ENCODE measurements at places on chromosomes 12 and 14.

- DNase-seq, result no peak
Observed at GRCh38 chr12:8681129-8681884, 16.5 kb upstream of the RIMKLB start.

DNA sequence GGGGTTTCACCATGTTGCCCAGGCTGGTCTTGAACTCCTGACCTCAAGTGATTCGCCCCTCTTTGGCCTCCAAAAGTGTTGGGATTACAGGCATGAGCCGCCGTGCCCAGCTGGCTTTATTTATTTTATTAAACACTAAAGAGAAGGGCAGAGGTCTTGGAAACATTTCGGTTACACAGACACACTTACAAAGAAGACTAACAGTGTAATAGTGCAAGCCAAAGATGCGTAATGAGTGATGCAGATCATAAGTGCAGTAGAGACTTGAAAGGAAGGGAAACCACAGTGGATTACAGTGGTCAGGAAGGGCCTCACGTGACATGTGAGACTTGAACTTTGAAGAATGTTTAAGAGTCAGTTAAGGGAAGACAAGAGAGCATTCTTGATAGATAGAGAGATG lies 33.9 kb upstream of the CDK17 start:
- peak; percentile 46 for DNase-seq

GRCh38 chr12:57227315-57228115 lies 2.0 kb upstream of the SHMT2 start:
- DNase-seq, result no peak

- no peak for DNase-seq
Observed at GRCh38 chr12:100789146-100789545, 5.4 kb upstream of the ANO4 start.

DNA sequence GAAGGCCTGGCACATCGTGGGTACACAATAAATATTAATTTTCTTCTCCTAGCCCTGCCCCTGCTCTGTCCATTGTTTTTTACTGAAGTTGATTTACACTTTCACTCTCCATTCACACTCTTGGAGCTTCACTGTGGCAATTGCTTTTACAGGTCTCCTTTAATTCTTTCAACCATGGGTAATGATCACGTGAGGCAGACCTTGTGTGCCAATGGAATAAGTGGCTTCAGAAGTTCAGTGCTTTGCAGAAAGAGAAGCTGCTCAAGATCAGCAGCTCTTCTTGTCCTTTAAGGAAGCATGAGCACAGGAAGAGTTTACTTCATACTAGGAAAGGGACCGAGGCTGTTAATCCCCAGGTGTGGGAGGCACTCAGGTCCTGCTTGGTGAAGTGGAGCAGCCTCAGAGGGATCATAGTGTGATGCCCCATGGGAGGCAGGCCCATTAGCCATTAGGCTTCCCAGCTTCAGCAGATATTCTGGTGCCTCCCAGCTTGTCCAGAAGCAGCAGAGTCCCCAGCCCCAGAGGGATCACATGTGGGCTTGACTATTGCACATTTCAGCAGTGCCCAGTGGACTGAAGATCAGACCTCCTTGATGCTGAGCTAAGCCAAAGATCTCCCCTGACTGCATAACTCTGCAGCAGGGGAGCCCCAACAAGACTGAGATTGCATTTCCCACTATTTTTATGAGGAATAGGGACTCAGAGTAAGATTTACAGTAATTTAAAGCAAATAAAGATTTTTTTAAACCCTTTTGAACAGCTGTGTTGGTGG lies 5.0 kb upstream of the SLC35F4 start:
- DNase-seq, result no peak

- DNase-seq, result no peak
Observed at GRCh38 chr14:101105045-101105444, 201.5 kb upstream of the RTL1 start.

DNA sequence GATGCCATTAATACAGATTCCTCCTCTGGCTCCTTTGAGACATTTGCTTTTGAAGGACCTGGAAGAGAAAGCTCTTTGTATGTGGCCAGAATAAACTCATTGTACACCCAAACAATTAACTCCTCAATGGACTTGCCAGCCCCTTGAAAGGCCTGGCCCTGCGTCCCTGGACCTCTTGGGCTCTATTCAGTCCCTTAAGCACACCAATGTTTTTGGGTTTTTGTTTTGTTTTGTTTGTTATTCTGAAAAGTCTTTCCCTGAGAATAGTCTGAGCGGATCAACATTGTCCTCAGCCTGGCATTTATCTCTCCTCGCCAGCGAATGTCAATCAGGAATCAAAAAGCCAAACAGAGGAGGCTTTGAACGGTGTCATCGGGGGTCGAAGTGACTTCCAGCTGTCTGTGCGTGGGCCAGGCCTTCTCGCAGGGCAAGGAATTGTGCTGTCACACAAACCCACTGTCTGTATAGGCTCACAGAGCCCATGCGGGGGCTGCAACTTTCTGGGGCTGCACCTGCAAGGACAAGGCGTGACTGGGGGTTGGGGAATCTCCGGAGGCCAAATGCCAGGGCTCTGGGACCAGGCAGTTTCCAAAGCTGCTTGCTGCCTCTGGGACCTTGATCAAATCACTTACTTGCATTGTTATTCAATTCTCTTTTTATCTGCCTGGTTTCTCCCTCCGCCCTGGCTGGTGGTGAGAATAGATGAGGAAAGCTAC lies 108.3 kb downstream of the SMOC1 start:
- no peak for DNase-seq

DNA sequence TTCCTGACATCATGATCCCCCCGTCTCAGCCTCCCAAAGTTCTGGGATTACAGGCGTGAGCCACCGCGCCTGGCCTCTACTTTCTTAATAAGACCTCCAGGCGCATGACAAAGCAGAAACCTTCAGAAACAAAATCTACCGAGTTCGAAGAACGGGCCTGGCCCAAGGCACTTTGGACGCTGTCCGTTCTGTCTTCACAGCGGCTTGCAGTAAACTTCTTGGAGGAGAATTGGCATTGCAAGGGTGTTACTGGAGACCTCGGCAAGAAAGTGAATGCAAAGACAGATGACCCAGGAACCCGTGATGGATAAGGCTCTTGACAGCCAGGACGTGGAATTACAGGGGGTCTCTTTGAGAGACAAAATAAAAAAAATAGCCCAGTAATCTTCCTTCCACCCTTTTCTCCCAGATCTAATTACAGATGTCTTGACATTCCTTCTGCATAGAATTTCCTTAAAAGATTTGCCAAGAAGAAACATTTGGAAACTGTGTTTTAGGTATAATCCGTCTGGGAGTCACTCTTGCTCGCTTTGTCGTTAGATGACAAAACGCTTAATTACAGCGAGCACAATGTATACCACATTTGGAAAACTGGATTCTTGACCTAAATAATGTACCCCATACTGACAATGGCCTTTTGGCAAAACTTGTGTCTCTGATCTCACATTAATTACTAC lies 83.2 kb upstream of the TBX3 start:
- DNase-seq, result no peak

DNA sequence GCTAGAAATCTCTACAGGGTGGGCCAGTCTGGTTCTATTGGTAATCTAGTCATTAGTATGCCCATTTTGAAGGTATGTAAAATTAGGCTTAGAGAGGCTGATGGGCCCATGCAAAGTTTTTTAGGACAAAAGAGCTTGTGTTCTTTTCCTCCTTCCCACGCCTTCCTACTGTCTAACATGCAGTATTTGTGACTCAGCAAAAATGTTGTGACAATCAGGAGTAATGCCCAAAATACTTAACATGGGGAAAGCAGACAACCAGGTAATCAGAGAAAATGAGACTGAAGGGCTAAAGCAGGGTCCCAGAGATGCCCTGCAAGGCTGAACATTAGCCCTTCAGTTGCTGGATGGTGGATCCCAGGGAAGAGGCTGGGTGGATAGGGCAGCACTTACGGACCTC lies 437.9 kb downstream of the BCL11B start:
- DNase-seq, result no peak

GRCh38 chr12:116380108-116380507 lies 102.6 kb upstream of the MED13L start:
- no peak for DNase-seq

GRCh38 chr12:103626498-103626897 lies 39.4 kb downstream of the STAB2 start:
- DNase-seq, result no peak

GRCh38 chr14:33454707-33455106 lies 496.2 kb downstream of the EGLN3 start:
- DNase-seq, result no peak

DNA sequence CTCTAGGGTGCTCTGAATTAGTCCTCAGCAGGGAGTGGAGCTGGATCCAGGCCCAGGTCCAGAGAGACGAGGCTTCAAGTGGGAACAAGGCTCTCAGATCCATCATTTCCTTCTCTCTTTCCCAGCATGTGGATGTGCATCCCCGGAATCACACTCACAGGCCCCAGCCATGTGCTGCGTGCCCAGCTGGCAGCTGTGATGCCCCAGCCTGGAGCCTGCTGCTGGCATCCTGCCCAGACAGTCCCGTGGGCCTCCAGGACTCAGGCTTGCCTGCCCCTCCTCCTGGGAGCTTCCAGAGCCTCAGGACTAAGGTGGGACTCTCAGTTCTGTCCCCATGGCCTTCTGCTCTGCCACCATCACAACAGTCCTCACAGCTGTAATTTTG lies 6.2 kb upstream of the KRT84 start:
- no peak for DNase-seq

GRCh38 chr14:68088451-68088854 lies 268.9 kb downstream of the RAD51B start:
- no peak for DNase-seq

DNA sequence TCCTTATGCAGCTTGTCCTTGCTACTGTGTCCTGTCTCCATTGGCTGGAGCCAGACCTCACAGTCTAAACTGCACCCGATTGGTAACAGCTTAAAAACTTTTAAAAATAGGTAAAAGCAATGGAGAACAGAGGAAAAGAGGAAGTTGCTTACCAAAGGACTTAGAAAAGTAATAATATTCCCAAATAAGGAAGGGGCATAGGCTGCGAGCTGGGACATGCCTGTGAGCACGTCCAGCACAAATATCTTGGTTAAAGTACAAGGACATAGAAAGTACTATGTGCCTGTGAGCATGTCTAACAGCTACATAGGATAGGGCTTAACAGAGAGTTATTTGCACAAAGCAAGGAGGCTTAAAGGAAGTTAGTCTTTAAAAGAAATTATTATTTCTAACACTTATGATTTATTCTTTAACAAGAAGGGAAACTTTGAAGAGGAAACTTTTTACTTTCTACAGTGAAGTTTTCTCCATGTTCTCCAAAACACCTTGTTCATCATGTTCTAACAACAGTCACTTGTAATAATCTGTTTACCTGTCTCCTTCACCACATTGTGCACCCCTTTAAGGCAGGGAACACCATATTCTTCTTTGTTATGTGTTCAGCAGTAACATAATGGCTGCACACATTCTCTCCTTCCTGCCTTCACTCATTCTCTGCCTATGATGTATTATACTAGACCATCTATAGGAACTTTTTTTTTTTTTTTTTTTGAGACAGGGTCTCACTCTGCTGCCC lies 9.8 kb upstream of the UBE2N start:
- no peak for DNase-seq

DNA sequence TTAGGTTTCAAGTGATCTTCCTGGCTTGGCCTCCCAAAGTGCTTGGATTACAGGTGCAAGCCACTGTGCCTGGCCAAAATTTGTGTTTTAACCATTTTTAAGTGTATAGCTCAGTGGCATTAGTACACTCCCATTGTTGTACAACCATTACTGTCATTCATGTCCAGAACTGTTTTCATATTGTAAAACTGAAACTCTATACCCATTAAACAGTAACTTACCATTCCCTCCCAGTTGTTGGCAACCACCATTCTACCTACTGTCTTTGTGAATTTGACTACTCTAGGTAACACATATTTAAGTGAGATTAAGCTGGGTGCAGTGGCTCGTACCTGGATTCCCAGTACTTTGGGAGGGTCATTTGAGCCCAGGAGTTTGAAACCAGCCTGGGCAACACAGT lies 67.3 kb upstream of the KCNH3 start:
- no peak for DNase-seq

DNA sequence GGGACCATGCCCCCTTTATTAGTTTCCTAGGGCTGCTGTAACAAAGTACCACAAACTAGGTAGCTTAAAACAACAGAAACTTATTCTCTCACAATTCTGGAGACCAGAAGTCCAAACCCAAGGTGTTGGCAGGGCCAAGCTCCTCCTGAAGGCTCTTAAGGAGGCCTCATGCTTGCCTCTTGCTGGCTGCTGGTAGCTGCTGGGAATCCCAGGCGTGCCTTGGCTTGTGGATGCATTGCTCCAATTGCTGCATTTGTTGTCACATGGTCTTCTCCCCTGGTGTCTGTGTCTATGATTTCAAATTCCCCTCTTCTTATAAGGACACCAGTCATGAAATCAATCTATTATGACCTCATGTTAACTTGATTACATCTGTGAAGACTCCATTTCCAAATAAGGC lies 11.2 kb downstream of the SLC17A8 start:
- DNase-seq, result no peak

DNA sequence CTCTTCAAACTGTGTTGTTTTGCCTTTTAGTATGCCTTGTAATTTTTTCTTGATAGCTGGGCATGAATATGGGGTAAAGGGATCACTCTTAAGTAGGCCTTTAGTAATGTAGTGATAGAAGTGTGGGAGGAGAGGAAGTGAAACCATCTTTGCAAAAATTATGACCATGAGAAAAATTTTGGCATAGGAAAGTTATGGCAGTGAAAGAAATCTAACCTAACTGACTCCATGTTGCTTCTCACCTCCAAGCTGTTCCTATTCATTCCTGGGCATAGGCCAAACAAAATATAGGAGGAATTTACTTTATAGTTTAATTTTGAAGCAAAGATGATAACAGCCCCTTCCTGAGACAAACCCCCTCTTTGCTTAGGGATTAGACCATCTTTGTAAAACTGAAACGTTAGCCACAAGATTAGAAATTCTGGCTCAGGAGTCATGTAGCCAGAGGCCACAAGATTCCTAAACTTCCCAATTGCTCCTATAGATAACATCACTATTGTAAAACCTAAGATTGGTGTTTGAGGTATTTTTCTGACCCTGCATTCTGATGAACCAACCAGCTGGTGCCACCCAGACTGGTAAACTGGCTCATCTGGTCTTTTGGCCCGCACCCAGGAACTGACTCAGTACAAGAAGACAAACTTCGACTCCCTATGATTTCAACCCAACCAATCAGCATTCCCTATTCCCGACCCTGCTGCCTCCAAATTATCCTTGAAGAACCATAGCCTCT lies 45.8 kb downstream of the CRADD start:
- no peak for DNase-seq

- DNase-seq, result peak; percentile 5
Observed at GRCh38 chr14:52043690-52044089, 25.2 kb downstream of the NID2 start.

GRCh38 chr14:94372021-94372605 lies 16.3 kb downstream of the SERPINA1 start:
- no peak for DNase-seq

GRCh38 chr14:83870546-83871270 lies 1659.2 kb upstream of the FLRT2 start:
- DNase-seq, result no peak

- no peak for DNase-seq
Observed at GRCh38 chr14:63245893-63246292, 41.6 kb downstream of the RHOJ start.
